ENCODE measurements at places on chromosomes 12 and 14. TPM values are rescaled to one million over a fixed set of nuclear protein-coding genes. Genes with fewer than 3 reads are reported as not detected.

KLRK1 gene
- not detected for total RNA-seq

GLIPR1L1 gene
- total RNA-seq = not detected

SLCO1B1 gene
- total RNA-seq = 0.08 TPM

WSCD2 gene
- 0.32 TPM for total RNA-seq

UNC119B gene
- total RNA-seq = 14.7 TPM

TC2N gene
- 52.5 TPM for total RNA-seq

ABCC9 gene
- 3.0 TPM for total RNA-seq

TSPAN8 gene
- total RNA-seq = 0.60 TPM

MSI1 gene
- 0.28 TPM for total RNA-seq

GRCh38 chr14:99244941-99245563, 26.9 kb downstream of the BCL11B start:
- no peak for ATAC-seq

GRCh38 chr12:22798116-22798515, 173.1 kb downstream of the ETNK1 start:
- no peak for ATAC-seq

- no peak for ATAC-seq
Observed at GRCh38 chr14:60720962-60721325, 3.2 kb downstream of the SIX4 start.

GRCh38 chr12:110379197-110379596, 24.3 kb downstream of the ANAPC7 start:
- no peak for ATAC-seq

DNA sequence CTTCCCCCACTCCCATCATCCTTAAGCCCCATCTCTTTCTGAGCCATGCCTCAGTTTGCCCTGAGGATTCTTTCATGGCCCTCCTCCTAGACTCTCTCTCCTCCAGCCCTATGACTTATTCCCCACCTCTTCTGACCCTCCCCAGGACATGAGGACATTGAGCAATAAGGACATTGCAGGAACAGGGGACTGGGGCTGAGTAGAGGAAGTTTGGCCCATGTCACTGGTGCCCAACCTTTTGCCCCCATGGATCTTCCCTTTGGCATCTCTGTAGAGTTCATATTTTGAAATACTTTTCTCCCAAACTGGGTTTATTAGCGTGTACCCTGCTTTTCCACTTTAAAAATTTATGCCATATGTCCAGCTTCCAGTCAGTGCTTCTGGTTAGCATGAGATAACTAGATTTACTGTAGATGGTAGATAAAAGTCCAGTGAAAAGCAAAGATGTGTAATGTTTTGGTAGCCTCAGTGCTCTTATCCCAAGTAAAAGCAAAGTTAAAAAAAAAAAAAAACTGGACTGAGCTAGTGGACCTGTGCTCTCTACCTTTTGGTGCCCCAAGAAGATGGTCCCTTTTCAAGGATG, 6.1 kb upstream of the LRP1-AS start:
- ATAC-seq = no peak

DNA sequence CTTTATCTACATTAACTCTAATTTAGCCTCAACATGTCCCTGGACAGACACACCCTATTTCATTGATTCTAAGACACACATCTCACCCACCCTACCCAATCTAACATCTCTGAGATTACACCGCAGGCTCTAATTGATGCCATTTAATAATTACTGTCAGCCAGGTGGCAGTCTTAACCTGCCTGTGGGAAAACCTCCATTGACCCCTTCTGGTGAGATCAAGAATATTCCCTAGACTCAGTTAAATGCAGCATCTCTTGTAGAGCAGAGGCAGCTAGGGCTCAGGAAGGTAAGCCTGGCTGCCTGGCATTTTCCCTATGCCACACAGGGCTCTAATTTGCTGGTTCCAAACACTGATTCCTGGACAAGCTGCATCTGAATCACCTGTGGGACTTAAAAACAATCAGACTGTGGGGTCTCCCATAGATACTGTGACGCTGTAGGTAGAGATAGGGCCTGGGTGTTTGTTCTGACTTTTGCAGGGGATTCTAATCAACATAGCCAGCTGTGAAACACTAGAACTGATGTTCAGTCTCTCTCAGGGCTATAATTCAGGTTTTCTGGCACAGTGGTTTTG, 14.3 kb downstream of the MCRS1 start:
- ATAC-seq = peak; percentile 47

DNA sequence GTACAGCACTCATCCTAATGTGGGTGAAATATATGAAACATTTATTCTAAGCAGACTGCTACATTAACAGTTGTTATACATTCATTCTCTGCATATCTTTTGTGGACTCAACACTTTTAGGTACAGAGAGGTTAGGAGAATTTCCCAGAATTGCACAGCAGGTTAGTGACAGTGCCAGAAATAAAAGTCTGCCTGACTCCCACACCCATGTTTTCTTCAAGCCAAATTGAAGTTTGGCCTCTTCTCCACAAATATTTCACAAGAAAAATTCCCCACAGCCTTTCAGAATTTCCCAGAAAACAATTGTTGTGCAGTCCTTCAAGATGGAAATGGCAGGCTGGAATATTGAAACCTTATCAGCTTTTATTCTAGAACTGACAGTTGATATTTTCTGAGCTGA, 464.8 kb downstream of the RAD51B start:
- no peak for ATAC-seq

DNA sequence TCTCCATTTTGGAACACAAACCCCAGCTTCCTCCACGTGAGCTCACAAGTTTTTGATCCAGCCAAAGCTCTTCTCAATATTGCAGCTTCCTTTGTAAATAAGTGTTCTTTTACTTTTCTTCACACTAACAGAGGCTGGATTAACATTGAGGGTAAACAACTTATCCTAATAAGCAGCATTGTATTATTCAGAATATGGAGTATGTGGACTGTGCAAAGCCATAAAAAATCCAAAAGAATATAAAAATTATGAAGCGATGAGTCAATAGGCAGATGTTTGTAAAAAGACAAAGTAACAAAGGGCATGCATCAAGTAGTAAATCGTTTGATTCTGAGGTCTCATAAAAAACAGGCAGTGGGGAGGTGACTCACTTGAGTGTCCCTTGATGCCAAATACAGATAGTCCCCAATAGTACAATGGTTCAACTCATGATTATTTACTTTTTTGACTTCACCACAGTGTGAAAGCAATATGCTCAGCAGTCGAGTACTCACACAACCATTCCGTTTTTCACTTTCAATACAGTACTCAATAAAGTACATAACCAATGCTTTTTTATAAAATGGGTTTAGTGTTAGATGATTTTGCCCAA, 23.1 kb upstream of the KCNK10 start:
- no peak for ATAC-seq

- ATAC-seq = no peak
Observed at GRCh38 chr12:17456486-17456885, 633.5 kb downstream of the RERGL start.

DNA sequence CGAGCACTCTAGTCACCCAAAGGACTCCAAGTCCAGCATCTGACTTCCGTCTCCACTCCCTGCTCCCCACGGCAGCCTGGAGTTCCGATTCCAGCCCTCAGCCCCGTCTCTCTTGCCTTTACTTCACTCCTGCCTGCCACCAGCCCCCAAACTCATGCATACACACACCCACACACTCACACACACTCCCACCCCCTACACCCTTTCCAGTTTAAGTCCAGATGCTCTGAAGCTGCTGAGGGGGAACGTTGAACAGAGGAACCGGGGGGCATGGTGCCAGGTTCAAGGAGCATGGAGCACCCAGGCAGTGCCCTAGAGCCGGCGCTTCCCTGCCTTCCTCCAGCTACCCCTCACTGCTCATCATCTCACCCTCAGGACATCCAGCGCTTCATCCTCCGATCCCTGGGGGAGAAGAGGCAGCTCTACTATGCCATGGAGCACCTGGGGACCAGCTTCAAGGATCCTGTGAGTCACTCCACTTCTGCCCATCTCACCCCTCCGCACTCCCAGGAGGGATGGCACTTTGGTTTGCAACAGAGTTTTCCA, 3.3 kb downstream of the P3H3 start:
- ATAC-seq = no peak

DNA sequence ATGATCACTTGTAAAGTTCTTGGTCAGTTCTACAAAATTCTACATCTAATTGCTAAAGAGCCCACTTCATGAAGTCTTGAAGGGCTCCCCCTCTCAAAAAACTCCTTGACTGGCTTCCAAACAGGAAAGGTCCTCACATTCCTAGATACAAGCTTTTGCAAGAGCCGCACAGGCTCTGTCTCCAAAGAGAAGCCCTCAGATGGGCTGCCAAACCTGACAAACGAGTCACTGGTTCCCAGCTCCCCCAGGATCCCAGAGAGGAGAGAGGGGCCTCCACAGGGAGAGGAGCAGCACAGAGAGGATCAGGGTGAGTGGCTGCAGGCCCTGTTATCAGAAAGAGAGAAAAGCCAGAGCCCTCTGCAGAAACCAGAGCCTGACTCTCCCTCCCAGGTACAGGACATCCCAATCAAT, 5.8 kb downstream of the NID2 start:
- ATAC-seq = no peak

DNA sequence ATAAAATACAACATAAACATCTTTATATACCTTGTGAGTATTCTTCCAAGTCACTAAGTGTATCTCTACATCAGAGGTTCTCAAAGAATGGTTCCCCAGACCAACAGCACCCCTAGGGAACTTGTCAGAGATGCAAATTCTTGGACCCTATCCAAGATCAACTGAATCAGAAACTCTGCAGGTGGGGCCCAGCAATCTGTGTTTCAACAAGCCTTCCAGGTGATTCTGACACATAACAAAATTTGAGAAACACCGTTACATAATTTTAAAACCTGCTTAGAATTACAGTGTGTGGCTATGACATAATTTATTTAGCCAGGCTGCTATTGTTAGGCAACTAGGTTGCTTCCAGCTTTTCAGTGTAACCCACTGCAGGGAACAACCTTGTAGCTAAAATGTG, 49.8 kb downstream of the NTN4 start:
- ATAC-seq = peak; percentile 47

- ATAC-seq = peak; percentile 60
Observed at GRCh38 chr14:94769391-94770250, at the start of gene GSC. Gene GSC, minus strand, starts transcription at chr14:94770113. Its CDS starts 98 bp downstream, at chr14:94770015.

DNA sequence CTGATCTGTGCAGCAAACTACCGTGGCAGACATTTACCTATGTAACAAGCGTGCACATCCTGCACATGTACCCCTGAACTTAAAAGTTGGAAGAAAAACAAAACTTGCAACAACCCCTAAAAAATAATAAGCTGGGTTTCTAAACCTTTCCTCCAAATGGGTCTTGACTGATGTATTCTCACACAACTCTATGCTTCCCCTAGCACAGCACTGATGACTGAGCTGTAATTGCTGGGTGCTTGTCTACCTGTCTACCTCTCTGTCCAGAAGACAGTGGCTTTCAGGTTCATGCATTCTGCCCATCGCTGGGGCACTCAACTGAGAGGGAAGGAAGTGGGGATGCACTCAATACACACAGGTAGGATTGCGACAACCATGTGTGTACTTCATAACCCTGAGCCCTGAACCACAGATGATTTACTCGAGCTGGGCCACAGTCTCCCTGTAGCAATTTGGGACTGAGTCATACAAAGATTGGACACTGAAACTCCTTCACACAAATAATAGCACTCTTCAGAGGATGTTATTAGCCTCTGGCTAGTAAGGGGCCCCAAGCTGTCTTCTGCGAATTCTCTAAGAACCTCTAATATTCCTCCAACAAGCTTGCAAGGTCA, 44.8 kb upstream of the TMPO start:
- ATAC-seq = no peak

DNA sequence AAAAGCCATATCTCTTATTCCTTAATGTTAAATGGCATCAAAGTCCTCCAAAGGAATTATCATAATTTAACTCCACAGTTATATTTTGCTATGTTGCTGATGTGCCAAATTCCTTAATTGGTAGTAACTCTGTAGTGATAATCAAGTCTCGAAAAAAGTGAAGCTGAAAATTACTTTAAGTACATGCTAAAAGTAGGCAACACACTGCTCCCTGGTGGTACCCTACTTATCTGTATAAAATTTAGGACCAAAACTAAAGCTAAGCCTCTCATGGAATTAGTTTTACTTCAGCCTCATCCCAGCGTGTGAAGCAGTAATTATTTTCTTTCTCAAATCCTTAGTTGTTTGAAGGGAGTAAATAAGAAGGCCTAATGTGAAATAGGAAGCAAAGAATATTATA, 132.8 kb downstream of the TTLL5 start:
- no peak for ATAC-seq

Data from esophagus mucosa (tissue), 1 donor.